ENCODE measurements at places on chromosomes 5 and 9.

DNA sequence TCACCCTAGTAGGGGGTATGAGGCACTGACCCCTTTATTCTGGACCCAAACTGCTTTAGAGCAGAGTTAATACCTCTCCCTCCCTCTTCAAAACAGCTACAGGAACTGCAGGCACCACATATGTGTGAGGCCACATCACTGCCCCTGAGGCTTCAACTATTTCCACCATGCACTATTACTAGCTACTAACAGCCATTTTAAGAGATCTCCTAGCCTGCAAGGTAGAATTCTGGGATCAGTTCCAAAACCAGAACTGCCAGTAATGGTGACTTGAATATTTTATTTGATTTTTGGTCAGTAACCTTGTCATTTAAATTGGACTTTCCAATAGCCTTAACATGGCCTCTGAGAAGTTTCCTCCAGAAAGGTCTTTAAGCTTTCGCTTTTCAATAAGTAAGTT is 55.3 kb upstream of the FSD1L start:
- DNase-seq, result no peak

DNA sequence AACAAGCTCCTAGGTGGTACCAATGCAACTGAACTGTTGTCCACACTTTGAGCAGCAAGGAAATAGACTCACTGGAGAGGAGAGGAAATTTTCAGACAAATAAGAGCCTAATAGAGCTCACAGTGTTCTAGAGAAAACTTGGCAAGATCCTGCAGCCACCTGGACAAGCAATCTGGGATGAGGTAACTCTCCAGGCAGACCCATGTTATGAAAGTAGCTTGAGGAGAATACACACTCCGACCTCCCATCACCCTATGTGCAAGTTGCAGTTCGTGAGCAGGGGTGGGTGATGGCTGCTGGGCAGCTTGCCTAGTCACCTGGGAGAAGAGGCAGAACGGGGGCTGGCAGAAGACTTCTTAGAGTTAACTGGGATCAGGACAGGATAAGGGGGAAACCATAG is 102.2 kb downstream of the KLF4 start:
- peak; percentile 81 for DNase-seq

GRCh38 chr9:136994888-136995230 is 1.5 kb downstream of the CLIC3 start:
- no peak for DNase-seq

GRCh38 chr5:149724130-149724840 is 5.8 kb upstream of the PPARGC1B start:
- DNase-seq, result no peak

Data from cerebellum (tissue), 4 donors.